ENCODE measurements at places on chromosomes 12 and 14.

- DNase-seq, result no peak
Measured at GRCh38 chr14:68675233-68675577, 117.7 kb downstream of the ZFP36L1 start.

DNA sequence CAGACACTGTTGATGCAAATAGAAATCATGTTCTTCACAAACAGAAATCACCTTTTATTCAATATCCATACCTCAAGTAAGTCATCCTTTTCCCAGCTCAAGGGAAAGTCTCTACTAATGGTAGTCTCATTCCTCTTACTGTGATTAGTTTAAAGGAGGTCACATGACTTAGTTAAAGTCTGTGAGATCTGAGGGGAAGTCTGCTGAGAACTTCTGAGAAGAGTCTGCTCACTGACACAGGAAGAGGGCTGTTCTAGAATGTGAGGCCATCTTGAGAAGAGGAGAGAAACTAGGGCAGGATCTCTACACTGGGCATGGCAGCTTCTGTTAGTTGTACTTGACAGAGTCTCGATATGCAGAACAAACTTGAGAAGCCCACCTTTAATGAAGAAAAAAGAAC, 146.8 kb downstream of the C12orf42 start:
- no peak for DNase-seq

- no peak for DNase-seq
Measured at GRCh38 chr14:56122301-56122700, 4.1 kb downstream of the PELI2 start.

DNA sequence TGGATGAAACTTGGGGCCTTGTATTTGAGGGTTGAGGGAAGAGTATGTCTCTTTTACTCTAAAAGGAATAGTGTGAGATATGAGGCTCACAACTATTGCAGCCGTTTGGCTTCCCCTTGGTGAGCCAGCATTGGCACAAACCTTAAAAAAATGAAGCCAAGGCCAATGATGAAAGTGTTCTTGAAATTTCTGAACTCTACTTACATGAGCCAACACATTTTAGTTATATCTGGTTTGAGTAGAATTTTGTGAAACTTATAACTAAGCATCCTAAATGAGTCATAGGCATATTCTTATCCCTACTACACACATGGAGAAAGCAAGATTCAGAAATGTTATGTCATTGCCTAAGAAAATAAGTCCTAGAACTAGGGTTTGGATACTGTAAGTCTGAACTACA, 55.3 kb upstream of the ACSS3 start:
- DNase-seq, result no peak

- DNase-seq, result no peak
Measured at GRCh38 chr12:1838205-1838993, 18.0 kb downstream of the LRTM2 start.

DNA sequence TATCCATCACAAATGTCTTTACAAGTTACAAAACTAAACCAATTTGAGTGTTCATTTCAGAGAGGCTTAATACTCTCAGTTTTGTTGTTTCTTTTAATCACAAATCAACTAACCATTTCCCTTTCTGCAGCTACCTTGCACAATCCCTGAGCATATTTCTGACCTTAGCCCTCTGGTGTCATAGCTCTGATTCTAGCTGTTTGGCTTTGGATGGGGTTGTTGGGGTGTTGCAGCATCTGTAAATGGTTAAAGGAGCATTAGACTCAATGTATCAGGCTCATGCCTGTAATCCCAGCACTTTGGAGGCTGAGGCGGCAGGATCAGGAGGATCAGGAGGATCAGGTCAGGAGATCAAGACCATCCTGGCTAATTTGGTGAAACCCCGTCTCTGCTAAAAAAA, 461.4 kb downstream of the NRXN3 start:
- DNase-seq, result no peak

GRCh38 chr12:95417372-95417771, 56.6 kb upstream of the METAP2 start:
- DNase-seq, result no peak

DNA sequence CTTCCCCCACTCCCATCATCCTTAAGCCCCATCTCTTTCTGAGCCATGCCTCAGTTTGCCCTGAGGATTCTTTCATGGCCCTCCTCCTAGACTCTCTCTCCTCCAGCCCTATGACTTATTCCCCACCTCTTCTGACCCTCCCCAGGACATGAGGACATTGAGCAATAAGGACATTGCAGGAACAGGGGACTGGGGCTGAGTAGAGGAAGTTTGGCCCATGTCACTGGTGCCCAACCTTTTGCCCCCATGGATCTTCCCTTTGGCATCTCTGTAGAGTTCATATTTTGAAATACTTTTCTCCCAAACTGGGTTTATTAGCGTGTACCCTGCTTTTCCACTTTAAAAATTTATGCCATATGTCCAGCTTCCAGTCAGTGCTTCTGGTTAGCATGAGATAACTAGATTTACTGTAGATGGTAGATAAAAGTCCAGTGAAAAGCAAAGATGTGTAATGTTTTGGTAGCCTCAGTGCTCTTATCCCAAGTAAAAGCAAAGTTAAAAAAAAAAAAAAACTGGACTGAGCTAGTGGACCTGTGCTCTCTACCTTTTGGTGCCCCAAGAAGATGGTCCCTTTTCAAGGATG, 6.1 kb upstream of the LRP1-AS start:
- DNase-seq, result no peak

GRCh38 chr14:45181329-45181728, 45.6 kb downstream of the FANCM start:
- no peak for DNase-seq

DNA sequence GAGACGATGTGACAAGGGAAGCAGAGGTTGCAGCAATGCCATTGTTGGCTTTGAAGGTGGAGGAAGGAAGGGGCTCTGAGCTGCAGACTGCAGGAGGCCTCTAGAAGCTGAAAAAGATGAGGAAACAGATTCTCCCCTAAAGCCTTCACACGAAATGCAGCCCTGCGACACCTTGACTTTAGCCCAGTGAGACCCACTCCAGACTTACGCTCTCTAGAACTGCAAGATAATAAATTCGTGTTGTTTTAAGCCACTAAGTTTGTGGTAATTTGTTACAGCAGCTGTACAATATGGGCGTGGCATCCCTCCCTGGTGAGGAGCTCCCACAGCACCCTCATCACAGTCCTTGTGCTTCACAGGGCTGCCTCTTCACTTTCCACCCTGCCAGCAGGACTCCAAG, 53.2 kb downstream of the GOLGA5 start:
- DNase-seq, result no peak

- no peak for DNase-seq
Measured at GRCh38 chr14:24289649-24290280, 9.8 kb downstream of the DHRS1 start.

GRCh38 chr12:113815031-113815430, 151.1 kb downstream of the RBM19 start:
- DNase-seq, result no peak

DNA sequence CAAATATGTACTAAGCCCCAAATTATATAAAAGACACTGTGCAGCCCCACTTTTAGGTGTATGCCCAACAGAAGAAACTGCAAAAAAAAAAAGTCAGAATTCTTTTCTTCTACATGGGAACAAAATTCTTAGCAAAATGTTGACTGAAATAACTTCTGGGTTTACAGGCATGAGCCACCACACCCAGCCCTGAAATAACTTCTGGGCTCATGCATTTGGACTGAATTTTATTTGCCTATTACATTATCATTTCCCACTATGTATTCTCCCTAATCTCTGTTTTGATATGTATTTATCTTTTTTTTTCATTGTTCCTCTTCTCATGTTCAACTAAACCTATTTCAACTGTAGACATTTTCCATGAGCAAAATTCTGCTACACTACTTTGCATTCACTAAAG, 169.2 kb downstream of the GRIN2B start:
- no peak for DNase-seq

DNA sequence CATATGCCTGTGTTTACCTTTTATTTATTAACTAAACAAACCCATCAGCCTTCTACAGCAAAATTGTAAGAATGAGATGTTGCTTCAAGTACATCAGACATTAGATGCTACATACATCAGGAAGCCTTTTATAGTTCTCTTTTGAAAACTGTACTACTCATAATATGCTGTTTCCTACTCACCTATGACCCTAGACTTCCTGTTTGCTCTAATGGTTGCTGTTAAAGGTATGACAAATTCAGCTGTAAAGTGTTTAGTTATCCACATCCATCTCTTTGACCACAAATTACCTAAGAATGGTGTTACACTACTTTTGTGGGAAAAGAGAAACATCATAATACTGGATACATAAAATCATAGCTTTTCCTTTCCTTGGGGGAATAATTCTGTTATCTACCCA, 220.0 kb downstream of the RAD51B start:
- DNase-seq, result no peak

DNA sequence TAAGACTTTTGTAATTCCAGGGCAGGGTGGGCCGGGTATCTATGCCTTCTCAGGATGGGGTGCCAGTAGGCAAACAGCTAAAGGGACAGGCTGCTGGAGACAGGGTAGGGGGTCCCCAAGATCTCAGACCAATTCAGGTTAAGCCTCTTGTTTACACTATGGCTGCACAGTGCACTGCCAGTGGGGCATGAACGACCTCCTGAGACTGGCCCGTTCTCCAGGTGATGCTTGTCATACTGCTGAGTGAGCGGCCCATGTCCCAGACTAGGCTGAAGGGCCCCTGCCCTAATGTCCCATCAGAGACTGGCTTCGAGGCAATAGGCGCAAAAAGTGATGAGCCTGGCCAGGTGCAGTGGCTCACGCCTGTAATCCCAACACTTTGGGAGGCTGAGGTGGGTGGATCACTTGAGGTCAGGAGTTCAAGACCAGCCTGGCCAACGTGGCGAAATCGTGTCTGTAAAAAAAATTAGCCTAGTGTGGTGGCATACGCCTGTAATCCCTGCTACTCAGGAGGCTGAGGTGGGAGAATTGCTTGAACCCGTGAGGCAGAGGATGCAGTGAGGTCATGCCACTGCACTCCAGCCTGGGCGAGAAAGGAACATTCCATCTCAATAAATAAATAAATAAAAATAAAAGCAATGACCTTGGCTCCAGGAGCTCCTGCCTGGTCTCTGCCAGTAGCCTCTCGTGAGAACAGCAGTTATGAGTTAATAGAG, 12.6 kb downstream of the SLC25A29 start:
- DNase-seq, result no peak

- DNase-seq, result no peak
Measured at GRCh38 chr12:44433659-44434058, 442.5 kb downstream of the NELL2 start.

GRCh38 chr12:123049398-123050240, 69.1 kb downstream of the ARL6IP4 start:
- no peak for DNase-seq

GRCh38 chr12:113231235-113232088, 10.2 kb downstream of the TPCN1 start:
- DNase-seq, result no peak

DNA sequence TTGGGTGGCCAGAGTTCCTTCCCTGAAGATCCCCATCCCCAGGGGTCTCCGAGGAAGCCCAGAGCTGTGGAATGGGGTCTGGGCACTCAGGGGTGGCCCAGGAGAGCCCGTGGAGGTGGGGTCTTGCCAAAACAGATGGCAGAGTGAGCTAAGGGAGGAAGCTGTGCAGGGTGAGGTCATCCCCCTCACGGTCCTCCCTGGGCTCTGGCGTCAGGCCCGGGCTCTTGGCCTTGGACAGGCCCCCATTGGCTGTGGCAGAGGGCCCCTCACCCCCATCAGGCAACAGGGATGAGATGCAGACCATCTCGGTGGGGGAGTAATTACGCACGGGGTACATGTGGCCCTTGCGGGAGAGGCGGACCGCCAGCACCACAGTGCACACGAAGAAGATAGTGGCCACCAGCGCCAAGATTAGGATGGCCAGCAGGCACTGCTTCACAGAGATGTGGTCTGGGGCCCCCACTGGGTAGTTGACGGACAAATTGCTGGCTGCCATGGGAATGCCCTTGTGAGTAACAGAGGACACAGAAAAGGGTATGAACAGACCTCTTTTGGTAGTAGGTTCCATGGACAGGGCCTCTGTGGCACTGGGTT, 10.7 kb downstream of the SELPLG start:
- no peak for DNase-seq

GRCh38 chr12:19778797-19779196, 339.5 kb downstream of the AEBP2 start:
- no peak for DNase-seq

GRCh38 chr12:6461401-6462233, 8.9 kb downstream of the VAMP1 start:
- DNase-seq, result peak; percentile 49

DNA sequence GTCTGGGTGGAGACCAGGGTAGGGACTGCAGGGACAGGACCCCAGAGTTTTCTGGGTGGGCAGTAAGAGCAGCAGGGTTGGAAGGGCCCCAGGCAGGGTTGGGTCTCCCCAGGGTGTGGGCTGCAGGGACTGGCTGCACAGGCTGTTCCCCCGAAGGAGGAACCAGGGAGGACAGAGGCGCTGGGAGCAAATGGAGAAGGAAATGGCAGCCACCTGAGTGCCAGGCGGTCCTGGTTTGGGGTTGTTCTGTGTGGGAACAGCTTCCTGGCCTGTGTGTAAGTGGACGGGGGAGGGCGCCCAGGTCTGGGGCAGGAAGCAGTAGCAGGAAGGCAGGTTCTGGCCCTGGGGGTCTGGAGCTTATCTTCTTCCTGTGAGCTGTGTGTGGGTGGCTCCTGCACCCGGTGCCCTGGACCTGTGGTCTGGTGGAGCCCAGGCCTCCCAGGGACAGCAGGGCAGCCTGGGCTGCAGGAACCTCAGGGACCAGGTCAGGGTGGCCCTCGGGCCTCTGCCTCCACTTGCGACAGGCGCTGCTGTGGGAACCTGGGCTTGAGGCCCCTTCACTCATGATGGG, 372.8 kb downstream of the TMEM121 start:
- DNase-seq, result no peak

GRCh38 chr14:93105362-93105761, 10.4 kb downstream of the ITPK1 start:
- DNase-seq, result no peak

- no peak for DNase-seq
Measured at GRCh38 chr12:94070520-94070919, 77.9 kb upstream of the PLXNC1 start.

GRCh38 chr12:28781671-28782652, 367.1 kb upstream of the FAR2 start:
- DNase-seq, result no peak

- DNase-seq, result peak; percentile 97
Measured at GRCh38 chr12:112182499-112182898, 57.1 kb downstream of the TRAFD1 start.

DNA sequence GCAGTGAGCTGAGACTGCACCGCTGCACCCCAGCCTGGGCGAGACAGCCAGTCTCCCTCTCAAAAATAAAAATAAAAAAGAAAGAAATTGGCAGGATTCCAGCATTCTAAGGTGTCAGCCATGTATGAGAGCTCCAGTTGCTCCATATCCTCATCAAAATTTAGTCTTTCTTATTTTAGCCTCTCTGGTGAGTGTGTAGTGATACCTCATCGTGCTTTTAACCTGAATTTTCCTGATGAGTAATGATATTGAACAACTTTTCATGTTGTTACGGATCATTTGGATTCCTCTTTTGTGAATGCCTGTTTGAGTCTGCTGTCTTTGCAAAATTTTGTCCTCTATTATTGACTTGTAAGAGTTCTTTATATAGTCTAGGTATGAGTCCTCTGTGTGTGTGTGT, 28.5 kb downstream of the CCDC60 start:
- DNase-seq, result no peak

- no peak for DNase-seq
Measured at GRCh38 chr14:101191721-101192660, 288.5 kb upstream of the RTL1 start.
